ENCODE measurements at places on chromosomes 5 and 9.

GRCh38 chr9:6884101-6884500, 126.3 kb downstream of the KDM4C start:
- no peak for DNase-seq

DNA sequence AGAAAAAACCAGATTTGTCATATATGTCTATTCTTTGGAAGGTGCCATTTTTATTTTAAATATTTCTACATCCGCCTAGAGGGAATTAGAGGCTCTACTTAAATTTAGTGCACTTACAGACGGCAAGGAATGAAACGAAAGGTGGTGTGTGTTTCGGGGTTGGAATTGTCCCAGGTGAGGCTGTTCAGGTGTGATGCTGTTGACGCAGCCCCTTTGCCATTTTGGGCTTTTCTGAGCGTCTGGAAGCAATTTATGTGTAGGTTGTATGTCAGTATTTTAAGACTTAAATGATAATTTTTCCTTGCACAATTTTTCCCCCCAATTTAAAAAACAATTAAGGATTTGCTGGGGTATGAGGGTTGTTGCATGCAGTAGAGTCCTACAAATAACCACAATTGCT, 2.0 kb downstream of the TENT4A start:
- no peak for DNase-seq

- no peak for DNase-seq
Measured at GRCh38 chr5:140131967-140132409, 6.3 kb downstream of the IGIP start.

GRCh38 chr5:110094109-110094508, 404.4 kb downstream of the MAN2A1 start:
- no peak for DNase-seq

DNA sequence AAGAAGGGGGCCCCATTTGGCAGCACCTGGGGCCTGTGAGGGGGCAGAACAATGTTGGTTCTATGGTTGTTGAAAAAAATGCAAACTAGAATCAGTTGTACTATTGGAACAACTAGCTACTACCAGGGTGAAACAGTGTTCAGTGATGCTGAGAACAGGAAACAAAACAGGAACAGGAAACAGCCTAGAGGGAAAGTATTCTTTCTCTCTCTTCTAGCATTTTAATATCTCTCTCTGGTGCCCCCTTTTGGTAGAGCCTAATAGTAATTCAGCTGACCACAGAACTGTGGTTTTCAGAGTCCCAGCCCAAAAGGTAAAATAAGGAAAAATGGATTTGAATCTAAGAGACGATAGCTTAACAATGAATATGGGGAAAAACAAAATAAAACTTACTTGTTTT, 138.0 kb upstream of the KCNN2 start:
- DNase-seq, result no peak

GRCh38 chr5:137531266-137531665, 32.1 kb upstream of the SPOCK1 start:
- no peak for DNase-seq

GRCh38 chr9:15163931-15164330, 143.1 kb downstream of the TTC39B start:
- no peak for DNase-seq

GRCh38 chr9:18598969-18599368, 125.0 kb downstream of the ADAMTSL1 start:
- no peak for DNase-seq

DNA sequence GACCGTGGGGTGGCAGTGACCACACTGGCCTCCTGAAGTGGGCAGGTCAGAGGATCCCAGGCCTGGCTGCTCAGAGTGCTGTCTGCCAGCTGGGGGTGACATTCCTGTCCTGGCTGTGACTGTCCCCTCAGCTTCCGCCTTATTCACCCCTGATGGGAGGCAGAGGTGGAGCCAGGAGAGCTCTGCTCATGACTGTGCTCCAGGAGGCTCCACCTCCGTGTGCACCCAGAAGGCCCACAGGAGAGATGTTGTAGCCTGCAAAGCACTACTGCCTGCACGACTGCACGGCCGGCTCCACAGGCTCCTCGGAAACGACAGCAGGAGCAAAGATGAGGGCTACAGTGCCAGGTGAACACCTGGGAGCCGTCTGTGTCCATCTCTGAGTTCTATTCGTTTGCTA, 60.9 kb downstream of the ROPN1L start:
- DNase-seq, result no peak

GRCh38 chr9:69895659-69896058, 75.0 kb downstream of the CFAP95 start:
- DNase-seq, result no peak

DNA sequence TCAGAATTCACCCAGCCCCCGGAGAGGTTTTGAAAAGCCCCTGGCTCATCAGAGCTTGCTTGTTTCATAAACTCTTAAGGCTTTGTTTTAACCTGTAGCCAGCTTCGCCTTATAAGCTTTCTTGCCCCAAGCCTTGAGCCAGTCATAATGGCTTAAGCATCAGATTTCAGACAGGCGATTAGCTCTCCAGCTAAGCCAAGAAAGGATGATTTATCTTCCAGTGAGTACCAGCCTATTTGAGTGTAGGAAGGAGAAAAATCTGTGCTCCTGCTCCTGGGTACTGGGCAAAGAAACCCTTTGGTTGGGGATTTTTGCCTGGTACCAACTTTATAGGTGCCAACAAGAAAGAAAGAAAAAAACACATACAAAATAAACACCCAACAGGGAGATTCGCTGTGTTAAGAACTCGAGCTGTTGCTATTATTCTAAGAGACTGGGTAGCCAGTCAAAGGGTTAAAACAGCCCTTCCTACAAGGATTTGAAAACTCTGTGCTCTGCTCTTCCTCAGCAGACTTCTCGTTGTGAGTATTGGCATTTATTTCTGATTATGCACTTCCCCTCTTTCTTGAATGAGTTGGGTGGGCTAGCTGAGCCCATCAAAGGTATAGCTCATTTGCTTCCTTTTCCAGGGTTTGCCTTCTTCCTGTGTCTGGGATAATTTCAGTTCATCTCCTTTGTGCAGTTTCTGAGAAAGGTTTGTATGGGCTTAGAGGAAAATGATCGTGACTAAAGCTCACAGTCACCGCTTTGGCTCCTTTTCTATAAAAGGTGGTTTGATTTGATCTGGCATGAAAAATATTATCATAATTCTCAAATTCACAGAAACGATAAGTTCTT, 157.2 kb upstream of the DMRT1 start:
- DNase-seq, result no peak

GRCh38 chr9:109975574-109976295, 195.7 kb downstream of the PALM2AKAP2 start:
- no peak for DNase-seq

GRCh38 chr9:136140046-136140445, 21.4 kb upstream of the TMEM250 start:
- DNase-seq, result no peak

DNA sequence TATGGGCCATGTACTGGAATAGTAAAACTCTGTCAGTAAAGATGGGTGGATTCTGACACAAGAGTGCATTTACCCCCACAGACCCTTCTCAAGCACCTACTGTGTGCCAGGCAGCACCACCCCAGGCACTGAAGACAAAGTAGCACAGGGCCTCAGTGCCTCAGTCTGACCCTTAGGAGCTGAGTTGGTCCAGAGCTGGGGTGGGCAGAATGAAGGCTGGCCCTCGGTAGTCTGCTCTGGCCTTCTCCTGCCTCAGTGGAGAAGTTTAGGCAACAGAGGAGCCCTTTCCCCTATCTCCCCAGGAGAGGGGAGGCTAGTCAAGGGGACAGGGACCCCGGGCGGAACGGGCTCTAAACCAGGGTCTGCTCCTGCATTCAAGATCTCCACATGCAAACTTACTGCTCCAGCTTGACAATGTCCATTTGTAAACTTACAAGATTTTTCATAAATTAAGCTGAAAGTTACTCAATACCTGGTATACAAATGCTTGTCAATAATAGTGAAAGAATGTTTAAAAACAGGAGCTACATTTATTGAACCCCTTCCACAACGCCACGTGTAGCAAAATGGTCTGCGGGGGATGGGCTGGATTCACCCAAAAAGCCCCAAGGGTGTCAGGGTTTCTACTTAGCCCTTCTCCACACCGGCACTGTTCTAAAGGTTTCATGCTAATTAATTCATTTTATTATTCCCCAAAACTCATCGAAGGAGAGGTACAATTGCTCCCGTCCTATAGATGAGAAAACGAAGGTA, 1.5 kb downstream of the VDAC1 start:
- DNase-seq, result no peak

GRCh38 chr5:8500426-8500825, 631.5 kb downstream of the MTRR start:
- no peak for DNase-seq

DNA sequence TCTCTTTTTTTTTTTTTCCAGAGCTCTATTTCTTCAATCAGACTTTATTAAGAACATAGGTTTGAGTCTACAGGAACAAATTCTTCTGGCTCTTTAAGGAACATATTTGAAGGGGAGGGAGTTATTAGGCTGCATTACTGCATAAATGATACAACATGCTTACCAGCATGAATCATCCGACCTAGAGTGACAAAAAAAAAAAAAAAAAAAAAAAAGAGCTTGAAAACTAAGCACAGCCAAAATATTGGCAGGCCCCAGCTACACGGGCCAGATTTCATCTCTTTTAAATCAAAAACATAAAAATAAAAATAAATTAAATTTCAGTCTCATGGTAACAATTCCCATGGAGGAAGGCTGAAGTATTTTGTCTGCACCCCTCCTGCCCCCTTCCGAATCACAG, 26.3 kb downstream of the MSX2 start:
- DNase-seq, result no peak

DNA sequence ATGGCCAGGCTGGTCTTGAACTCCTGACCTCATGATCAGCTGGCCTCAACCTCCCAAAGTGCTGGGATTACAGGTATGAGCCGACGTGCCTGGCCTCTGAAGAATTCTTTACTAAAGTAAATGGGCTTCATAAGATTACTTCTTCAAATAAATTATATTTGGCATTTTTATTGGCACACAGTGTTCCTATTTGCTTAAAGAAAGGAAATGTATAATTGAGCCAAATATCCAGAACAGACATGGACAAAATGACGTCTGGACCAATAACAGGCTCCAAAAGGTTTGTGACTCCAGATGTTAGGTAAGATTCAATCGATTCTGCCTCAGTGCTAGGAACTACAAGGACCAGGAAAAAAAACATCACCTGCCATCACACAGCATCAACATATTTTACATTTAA, 40.7 kb downstream of the ECPAS start:
- no peak for DNase-seq

DNA sequence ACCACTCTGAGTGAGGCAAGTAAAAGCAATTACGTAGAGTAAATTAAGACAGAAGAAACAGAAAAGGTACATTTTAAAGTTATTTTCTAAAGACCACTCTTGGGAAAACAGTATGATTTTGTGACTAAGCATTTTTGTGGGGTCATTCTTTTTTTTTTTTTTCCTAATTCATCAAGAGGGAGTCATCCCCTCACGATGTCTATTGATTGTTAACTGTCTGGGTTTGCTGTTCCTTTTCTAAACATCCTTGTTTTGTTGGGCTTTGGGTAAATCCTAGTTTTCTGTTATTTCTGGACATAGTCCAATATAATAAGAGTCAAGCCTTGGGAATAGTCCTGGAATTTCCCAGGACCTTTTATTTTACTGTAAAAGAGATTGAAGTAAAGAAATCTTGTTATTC, 63.8 kb downstream of the ANKRD55 start:
- no peak for DNase-seq

DNA sequence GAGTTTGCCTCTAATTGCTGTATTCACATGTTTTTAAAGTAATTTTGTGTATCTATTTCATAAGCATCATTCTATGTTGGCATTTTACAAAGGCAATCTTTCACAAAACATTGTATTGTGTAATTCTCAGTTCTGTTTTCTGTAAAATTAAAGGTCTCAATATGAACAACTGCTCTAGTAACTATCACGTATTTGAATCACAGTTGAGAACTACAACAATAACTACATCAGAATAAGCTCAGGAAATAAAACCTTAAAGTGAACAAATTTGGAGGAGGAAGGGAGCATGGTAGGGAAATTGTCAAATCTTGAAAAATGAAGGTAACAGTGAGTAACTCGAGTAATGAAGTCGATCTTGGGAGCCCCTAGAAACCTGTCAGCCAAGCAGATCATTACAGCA, 22.5 kb upstream of the CAMK4 start:
- no peak for DNase-seq

GRCh38 chr5:87582149-87582548, 169.4 kb upstream of the CCNH start:
- no peak for DNase-seq

- DNase-seq, result no peak
Measured at GRCh38 chr5:14809369-14810155, 62.0 kb downstream of the ANKH start.

DNA sequence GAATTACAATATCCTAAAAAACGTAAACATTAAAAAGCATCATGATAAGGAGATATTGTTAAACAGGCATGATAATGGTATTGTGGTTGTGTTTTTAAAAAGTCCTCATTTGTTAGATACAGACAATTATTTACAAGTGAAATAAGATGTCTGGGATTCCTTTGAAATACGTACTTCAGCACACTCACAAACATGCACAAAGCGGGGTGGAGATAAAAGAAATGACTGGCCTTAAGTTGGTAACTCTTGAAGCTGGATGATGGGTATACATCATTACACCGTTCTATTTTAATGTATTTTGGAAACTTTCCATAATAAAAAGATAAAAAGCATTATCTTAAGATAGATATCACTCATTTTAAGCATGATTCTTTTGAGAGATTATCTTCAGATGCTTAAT, 1.0 kb downstream of the FAM200C start:
- no peak for DNase-seq

DNA sequence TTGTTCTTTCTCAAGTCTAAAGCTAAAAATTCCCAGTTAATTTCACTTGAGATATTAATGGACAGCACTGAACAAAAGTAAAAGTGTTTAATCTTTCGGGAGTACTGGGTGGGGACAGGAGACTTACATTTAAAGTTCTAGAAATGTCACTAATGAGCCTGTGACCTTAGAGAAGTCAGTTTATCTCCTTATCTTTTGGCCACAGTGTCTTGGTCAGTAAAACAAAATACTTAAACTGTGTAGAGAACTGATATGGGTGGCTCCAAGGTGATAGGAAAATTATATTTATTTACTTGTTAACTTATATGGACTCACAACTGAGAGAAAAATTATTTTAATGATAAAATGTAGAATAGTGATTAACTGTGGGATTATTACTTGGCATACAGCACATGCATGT, 8.9 kb downstream of the IPO11 start:
- no peak for DNase-seq

DNA sequence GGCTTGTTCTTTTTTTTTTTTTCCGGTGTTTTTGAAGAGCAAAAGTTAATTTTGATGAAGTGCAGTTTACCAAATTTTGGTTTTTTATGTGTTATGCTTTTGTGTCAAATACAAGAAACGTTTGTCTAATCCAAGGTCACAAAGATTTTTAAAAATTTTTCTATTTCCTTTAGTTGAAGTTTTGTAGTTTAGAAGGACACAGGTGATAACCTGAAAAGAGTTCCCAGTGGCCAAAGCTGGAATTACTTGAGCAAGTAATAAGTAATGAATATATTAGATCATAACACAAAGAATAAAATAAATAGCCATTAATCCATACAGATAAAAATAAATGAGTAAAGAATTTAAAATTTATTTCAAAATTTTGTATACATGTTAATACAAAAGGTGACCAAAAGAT, 71.5 kb downstream of the FCHO2 start:
- DNase-seq, result no peak

GRCh38 chr5:155343468-155343867, 329.9 kb downstream of the KIF4B start:
- DNase-seq, result no peak

GRCh38 chr5:14249258-14250082, 106.3 kb downstream of the TRIO start:
- no peak for DNase-seq

- no peak for DNase-seq
Measured at GRCh38 chr5:55850839-55851674, at the start of gene IL31RA. Gene IL31RA, plus strand, starts transcription at chr5:55851357. Its CDS starts 214 bp downstream, at chr5:55851571.

GRCh38 chr5:136242611-136243010, 49.6 kb upstream of the SMIM32 start:
- no peak for DNase-seq

Measured in progenitor cell of endocrine pancreas (in vitro differentiated cells).